ENCODE measurements at places on chromosomes 1 and 21.

- no peak for DNase-seq
Measured at GRCh38 chr1:32605711-32606424, 44.5 kb downstream of the ZBTB8OS start.

DNA sequence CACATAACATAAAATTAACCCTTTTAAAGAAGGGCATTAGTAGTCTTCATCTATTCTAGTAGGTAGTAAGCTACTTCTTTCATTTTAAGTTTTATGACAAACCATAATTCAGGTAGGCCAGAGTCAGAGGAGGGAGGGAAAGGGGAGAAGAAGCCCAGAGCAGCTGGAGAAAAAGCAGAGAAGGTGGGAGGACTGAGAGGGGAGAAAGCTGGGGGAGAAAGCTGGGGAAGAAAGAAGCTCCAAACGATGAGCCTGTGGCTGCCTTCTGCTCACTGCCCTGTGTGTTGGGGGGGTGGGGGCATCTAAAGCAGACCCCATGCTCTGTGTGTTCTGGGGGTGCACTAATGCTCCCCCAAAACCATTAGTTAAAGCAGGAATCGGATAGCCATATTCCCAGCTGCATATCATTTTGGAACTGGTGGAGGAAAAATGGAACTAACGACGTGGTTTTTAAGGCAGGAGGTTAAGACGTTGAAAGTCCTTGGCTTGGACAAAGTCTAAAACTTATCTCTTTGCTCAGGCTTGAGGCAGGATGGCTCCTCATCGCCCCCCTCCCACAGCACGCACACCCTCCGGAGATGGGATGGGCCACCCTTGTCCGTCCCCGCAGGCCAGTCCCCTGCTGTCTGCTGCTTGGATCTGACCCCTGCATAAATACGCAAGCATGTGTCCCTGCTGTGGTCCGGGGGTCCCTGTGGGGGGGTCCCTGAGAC, 184.2 kb downstream of the DYRK1A start:
- DNase-seq, result no peak

- DNase-seq, result no peak
Measured at GRCh38 chr21:46003575-46004007, 22.0 kb downstream of the COL6A1 start.

- no peak for DNase-seq
Measured at GRCh38 chr21:23694390-23694789, 1912.9 kb downstream of the MRPL39 start.

- DNase-seq, result no peak
Measured at GRCh38 chr1:219701476-219701875, 88.6 kb upstream of the ZC3H11B start.

- DNase-seq, result no peak
Measured at GRCh38 chr21:46017148-46017547, 35.6 kb downstream of the COL6A1 start.

All from NCI-H345 (cell line).